Aorta (tissue), 5 donors: ENCODE measurements at places on chromosomes 7 and 10. TPM values are rescaled to one million over a fixed set of nuclear protein-coding genes. Genes with fewer than 3 reads are reported as not detected.

The TMEM140 gene
- total RNA-seq: 32.4 TPM

The CPN1 gene
- total RNA-seq: not detected

The FAM25C gene
- total RNA-seq: not detected

The MYO3A gene
- 3.5 TPM for total RNA-seq

The BTRC gene
- total RNA-seq: 21.0 TPM

The HOXA2 gene
- 1.6 TPM for total RNA-seq

The UCN3 gene
- total RNA-seq: not detected

The CRYGN gene
- total RNA-seq: 0.84 TPM

The ZNF365 gene
- total RNA-seq: 2.4 TPM

The ADK gene
- total RNA-seq: 14.4 TPM

The ITIH5 gene
- total RNA-seq: 45.0 TPM

The MCM7 gene
- 27.1 TPM for total RNA-seq

The SLC29A4 gene
- total RNA-seq: 2.2 TPM

The UNCX gene
- not detected for total RNA-seq

The CALHM3 gene
- not detected for total RNA-seq

The PLXDC2 gene
- 87.1 TPM for total RNA-seq

The LIPF gene
- not detected for total RNA-seq

The GNG11 gene
- total RNA-seq: 24.9 TPM

The ERVW-1 gene
- total RNA-seq: not detected

The IL6 gene
- 13.1 TPM for total RNA-seq

The SVOPL gene
- not detected for total RNA-seq

The COBL gene
- total RNA-seq: 0.75 TPM

The UCMA gene
- total RNA-seq: not detected

The MACC1 gene
- 0.69 TPM for total RNA-seq

The TMEM176A gene
- total RNA-seq: 77.7 TPM

The CTAGE15 gene
- not detected for total RNA-seq

The SAMD9 gene
- 13.7 TPM for total RNA-seq

The SOSTDC1 gene
- not detected for total RNA-seq

The MYH16 gene
- not detected for total RNA-seq

The EVX1 gene
- total RNA-seq: not detected

The IGF2BP3 gene
- 0.71 TPM for total RNA-seq

The GPNMB gene
- 129 TPM for total RNA-seq

The ANXA7 gene
- total RNA-seq: 125 TPM

The ITGA8 gene
- 516 TPM for total RNA-seq

The CYP3A5 gene
- total RNA-seq: not detected

The BPGM gene
- total RNA-seq: 15.7 TPM

The RBP3 gene
- total RNA-seq: not detected

The SPDYE11 gene
- not detected for total RNA-seq

The GRID1 gene
- total RNA-seq: 1.1 TPM

The SLC18A3 gene
- not detected for total RNA-seq

The AGR2 gene
- total RNA-seq: not detected

The LIPM gene
- not detected for total RNA-seq

The SH2D4B gene
- total RNA-seq: 0.27 TPM

The OR13A1 gene
- total RNA-seq: not detected

The NUTM2A gene
- 1.0 TPM for total RNA-seq

The KBTBD2 gene
- total RNA-seq: 49.8 TPM

The BLVRA gene
- total RNA-seq: 61.0 TPM
